ENCODE measurements at places on chromosomes 5 and 9.

DNA sequence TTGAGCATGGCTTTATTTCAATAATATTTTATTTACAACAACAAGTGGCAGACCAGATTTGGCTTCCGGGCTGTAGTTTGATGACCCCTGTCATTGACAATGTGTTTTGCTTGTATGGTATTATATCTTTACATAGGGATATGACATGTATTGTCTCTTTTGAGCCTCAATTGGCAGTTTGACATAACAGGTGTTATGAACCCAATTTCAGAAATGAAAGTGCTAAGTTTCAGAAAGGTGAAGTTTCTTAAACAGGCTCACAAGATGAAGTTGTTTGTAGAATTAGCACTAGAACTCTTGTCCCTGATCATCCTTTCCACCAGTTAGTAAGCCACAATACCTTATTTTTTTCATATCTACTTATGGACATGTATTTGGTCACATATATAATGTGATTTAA lies 303.0 kb upstream of the GRIA1 start:
- DNase-seq = no peak

GRCh38 chr9:74512416-74512815 lies 15.3 kb downstream of the RORB start:
- DNase-seq = no peak

GRCh38 chr9:127943731-127944144 lies 6.1 kb upstream of the DPM2 start:
- DNase-seq = peak; percentile 70

DNA sequence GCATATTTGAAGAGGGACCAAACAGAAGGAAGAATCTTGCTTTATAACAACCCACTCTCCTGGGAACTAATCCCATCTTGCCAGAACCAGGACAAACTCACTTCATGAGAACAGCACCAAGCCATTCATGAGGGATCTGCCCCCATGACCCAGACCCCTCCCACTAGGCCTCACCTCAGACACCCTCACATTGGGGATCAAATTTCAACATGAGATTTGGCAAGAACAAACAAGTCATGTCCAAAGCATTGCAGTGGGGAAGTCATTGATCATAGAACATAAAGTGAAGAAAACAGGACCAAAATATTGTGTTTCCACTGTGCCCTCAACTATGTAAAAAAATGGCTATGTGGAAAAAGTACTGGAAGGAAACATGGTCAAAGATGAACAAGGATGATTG lies 43.9 kb downstream of the MAP1B start:
- DNase-seq = no peak

DNA sequence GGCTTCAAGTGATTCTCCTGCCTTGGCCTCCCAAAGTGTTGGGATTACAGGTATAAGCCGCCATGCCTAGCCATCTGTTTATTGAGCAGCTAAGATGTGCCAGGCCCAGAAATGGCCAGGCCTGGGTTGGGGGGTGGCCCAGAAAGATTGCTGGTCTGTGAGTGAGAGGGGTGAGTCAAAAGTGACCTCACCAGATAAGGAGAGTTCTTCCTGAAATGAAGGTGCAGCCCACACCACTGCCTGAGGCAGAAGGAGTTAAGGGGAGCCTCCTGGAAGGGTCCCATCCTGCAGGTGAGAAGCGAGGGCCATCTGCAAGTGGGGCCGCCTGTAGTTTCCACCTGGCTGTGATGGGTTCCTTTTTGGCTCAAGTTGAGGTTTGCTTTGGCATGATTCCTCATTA lies 96.9 kb upstream of the KLF4 start:
- DNase-seq = no peak

GRCh38 chr5:17218353-17219005 lies 1.0 kb downstream of the BASP1 start:
- no peak for DNase-seq

DNA sequence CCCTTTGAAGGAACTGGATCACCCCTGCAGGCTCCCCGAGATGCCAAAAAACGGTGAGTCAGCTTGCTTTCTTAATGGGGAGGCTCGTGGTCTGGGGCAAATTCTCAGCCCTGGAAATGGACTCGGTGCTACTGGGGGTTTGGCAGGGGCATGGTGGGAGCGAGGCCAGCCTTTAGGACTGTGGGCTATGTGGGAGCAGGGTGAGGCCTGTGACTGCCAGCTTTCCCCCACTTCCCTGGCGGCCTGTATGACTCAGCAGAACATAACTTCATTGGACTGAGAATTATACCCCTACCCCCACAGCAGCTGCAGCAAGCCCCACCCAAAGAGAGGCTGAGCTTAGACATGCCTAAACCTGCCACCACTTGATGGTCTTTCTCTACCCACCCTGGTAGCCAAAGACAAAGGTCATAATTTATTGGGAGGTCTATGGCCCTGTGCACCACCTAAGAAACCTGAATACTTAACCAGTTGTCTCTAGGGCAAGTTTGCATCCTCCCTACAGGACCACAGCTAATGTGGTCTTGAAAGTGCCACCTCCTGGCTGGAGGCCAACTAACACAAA lies 325.3 kb downstream of the TLE1 start:
- no peak for DNase-seq

GRCh38 chr5:157463621-157464518 lies 3.9 kb downstream of the NIPAL4 start:
- no peak for DNase-seq

DNA sequence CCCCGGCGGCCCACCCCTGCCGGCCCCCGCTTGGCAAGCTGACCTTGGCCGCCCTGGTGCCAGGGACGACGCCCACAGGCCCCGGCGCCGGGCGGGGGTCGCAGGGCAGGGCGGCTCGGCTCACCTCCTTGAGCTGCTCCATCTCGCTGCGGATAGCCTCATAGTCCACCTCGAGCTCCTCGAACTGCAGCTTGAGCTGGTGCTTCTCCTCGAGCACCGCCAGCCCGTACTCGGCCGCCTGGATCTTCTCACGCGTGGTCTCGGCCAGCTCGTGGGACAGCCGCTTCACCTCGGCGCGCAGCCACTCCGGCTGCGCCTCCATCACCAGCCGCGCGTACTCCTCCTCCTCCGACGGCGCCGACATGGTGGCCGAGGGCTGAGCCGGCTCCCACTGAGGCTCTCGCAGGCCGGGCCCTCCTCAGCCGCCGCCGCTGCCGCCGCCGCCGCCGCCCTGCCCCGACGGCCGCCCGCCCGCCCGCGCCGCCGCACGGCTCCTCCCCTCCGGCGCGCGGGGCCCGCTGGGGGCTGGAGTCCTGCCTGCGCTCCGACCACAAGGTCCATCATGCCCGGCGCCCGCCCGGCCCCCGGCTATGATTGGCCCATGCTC lies at the start of gene BICD2:
BICD2 (minus strand) TSS at position 453 of the 607 bp plus-strand sequence; CDS start at position 364, 89 bp downstream.
- no peak for DNase-seq

DNA sequence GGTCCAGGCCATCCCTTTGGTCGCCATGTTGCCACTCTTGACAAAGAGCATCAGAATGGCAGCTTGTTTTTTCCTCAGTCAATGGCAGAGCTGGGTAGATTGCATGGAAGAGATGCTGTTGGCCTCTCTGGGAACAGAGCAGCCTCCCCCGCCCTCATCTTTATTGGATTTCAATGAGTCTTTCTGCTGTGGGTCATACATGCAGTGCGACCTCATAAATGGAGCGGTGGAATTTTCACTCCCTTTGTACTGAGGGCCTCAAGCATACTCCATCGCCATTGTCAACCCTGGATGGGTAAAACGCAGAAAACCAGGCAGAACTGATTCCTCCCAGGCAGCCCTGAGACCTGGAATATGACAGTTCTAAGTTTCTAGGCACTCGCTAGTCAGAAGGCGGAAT lies 71.8 kb downstream of the ZNF618 start:
- no peak for DNase-seq

GRCh38 chr9:135780626-135781025 lies 78.6 kb downstream of the KCNT1 start:
- no peak for DNase-seq

- no peak for DNase-seq
These were observed 93.6 kb downstream of the TLE4 start for GRCh38 chr9:79665369-79665768.

GRCh38 chr9:79812507-79813257 lies 240.9 kb downstream of the TLE4 start:
- DNase-seq = no peak

GRCh38 chr9:117815315-117815714 lies 111.1 kb downstream of the TLR4 start:
- DNase-seq = no peak

- DNase-seq = no peak
These were observed 98.5 kb downstream of the SYK start for GRCh38 chr9:90900130-90900529.

GRCh38 chr9:84731696-84732095 lies 62.2 kb downstream of the NTRK2 start:
- DNase-seq = no peak

Data from omental fat pad (tissue), 4 donors.